Effector memory CD4-positive, alpha-beta T cell (primary cell): ENCODE measurements at places on chromosomes 5 and 9.

DNA sequence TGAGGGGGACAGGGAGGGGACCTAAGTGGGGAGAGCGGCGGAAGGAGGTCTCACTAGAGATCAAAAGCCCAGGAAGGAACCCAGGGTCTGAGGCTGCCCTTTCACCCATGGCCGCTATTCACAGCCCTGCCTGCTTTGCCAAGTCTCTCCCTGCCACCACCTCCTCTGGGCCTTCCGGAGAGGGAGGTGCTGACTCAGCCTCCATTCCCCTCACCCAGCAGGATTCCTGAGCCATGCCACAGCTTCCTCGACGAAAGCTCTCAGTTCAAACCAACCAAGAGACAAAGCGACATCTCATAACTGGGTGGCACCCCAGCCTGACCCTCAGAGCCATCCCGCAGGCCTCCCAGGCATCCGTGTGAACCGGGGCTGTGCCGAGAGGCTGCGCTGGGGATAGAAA, 36.7 kb downstream of the PAX5 start:
- H3K4me3 ChIP-seq: no peak overlapping the region
- H3K27me3 ChIP-seq: peaks cover 6% of the 10 kb centered on the region
- no peak overlapping the region for H3K27ac ChIP-seq
- H3K4me1 ChIP-seq: no peaks in the 10 kb centered on the region
- no peak for DNase-seq

- no peaks in the 10 kb centered on the region for H3K27me3 ChIP-seq
- no peak overlapping the region for H3K27ac ChIP-seq
- H3K4me3 ChIP-seq: no peak overlapping the region
- no peaks in the 10 kb centered on the region for H3K4me1 ChIP-seq
- DNase-seq: no peak
Measured at GRCh38 chr9:22683700-22684075, 237.1 kb downstream of the DMRTA1 start.

GRCh38 chr9:14314929-14315874, 1.3 kb upstream of the NFIB start:
- DNase-seq: no peak
- peaks cover 32% of the 10 kb centered on the region for H3K27me3 ChIP-seq
- peak overlapping the region; percentile 44 for H3K4me3 ChIP-seq

DNA sequence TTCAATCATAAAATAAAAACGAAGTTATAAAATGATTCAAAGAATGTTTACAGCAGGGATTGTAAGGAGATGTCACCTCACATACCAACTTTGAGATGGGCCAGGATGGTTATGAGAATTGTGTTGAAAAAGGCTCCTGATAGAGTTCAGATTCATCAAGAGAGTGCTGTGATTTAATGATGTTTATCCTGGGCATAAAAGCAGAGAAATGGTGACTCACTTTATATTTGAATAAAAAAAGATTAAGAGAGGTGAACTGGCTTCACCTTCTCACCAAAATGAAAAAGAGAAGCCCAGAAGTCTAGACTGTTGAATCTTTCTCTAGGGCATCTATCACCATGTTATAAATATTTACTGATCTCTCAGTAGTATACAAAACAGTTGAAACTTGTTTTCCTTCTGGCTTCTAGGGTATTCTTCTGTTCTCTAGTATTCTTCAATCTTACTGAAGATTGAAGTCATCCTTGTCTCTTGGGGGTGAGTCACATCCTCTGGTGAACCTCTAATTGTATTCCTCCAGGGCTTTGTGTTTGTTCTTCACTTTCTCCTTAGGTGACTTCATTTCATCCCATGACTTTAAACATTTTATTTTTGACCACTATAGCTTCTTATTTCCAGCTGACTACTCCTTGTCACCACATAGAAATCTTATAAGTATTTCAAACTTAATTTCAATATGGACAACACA, 1237.3 kb upstream of the C9orf72 start:
- H3K36me3 ChIP-seq: no peaks in the 10 kb centered on the region
- no peaks in the 10 kb centered on the region for H3K4me1 ChIP-seq
- DNase-seq: no peak
- no peak overlapping the region for H3K27ac ChIP-seq
- no peak overlapping the region for H3K4me3 ChIP-seq

GRCh38 chr5:112388074-112388473, 31.0 kb downstream of the EPB41L4A start:
- H3K4me1 ChIP-seq: no peaks in the 10 kb centered on the region
- no peak overlapping the region for H3K27ac ChIP-seq
- no peaks in the 10 kb centered on the region for H3K27me3 ChIP-seq
- H3K36me3 ChIP-seq: no peaks in the 10 kb centered on the region
- no peak for DNase-seq
- no peak overlapping the region for H3K4me3 ChIP-seq

GRCh38 chr9:104286187-104286586, 192.1 kb downstream of the SMC2 start:
- no peaks in the 10 kb centered on the region for H3K36me3 ChIP-seq
- DNase-seq: no peak
- H3K27ac ChIP-seq: no peak overlapping the region
- no peak overlapping the region for H3K4me3 ChIP-seq

- no peak overlapping the region for H3K27ac ChIP-seq
- no peak overlapping the region for H3K4me3 ChIP-seq
- H3K36me3 ChIP-seq: no peaks in the 10 kb centered on the region
- H3K27me3 ChIP-seq: peaks cover 4% of the 10 kb centered on the region
- no peak for DNase-seq
- no peaks in the 10 kb centered on the region for H3K4me1 ChIP-seq
Measured at GRCh38 chr9:27590651-27591050, 17.4 kb upstream of the C9orf72 start.

- peaks cover 13% of the 10 kb centered on the region for H3K27me3 ChIP-seq
- H3K4me3 ChIP-seq: no peak overlapping the region
- H3K4me1 ChIP-seq: no peaks in the 10 kb centered on the region
- no peak for DNase-seq
- no peaks in the 10 kb centered on the region for H3K36me3 ChIP-seq
Measured at GRCh38 chr9:124480621-124480981, 26.6 kb downstream of the NR5A1 start.

DNA sequence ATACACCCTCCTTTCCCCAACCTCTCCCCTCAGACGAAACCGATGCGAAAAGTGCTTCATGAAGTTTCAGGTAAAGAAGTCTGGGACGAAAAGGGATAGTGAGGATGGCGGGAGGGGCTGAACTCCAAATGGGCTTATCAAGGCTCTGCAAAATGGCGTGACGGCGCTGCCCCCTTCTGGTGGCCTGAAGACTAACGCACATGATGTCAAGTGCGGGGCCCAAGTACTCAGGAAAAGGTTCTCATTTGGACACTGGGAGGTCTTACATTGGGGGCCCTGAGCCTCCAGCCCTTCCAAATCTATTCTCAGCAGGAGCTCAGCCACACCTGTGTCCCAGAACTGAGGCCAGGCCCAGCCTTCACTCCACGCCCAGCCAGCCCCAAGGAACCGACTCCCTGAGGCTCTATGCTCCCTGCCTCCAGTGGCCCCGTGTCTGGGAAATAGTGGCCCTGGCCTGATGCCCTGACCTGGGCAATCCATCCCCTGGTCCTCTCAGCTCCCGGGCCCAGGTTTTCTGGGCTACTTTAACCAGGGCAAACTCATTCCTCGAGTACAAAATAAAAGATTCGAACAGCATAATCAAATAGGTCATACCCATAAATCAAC, 119.9 kb downstream of the KCNIP1 start:
- no peaks in the 10 kb centered on the region for H3K36me3 ChIP-seq
- H3K27ac ChIP-seq: no peak overlapping the region
- H3K4me3 ChIP-seq: no peak overlapping the region
- no peaks in the 10 kb centered on the region for H3K27me3 ChIP-seq
- no peaks in the 10 kb centered on the region for H3K4me1 ChIP-seq
- no peak for DNase-seq

- H3K4me1 ChIP-seq: no peaks in the 10 kb centered on the region
- no peaks in the 10 kb centered on the region for H3K36me3 ChIP-seq
- no peak overlapping the region for H3K4me3 ChIP-seq
- no peak for DNase-seq
- H3K27ac ChIP-seq: no peak overlapping the region
- no peaks in the 10 kb centered on the region for H3K27me3 ChIP-seq
Measured at GRCh38 chr5:50352382-50352781, 88.7 kb downstream of the EMB start.

DNA sequence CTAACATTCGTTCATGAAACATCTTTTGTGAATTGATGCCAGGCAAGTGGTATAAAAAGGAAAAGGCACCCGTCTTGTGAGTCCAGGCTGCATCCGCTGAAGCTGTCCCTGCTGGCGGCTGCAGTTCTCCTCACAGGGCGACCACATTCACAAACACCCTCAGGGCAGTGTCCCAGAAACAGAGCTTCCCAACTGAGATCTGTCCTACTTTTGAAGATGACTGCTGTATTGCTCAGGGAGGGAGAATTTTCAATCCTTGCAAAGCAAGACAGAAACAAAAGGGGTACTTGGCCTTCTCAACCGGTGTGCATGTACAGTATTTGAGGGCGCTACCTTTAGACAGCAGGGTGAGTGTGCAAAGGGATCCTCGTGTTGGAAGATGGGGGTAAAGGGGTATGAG, 316.1 kb downstream of the GADD45G start:
- no peak overlapping the region for H3K27ac ChIP-seq
- no peaks in the 10 kb centered on the region for H3K4me1 ChIP-seq
- no peaks in the 10 kb centered on the region for H3K36me3 ChIP-seq
- H3K4me3 ChIP-seq: no peak overlapping the region

DNA sequence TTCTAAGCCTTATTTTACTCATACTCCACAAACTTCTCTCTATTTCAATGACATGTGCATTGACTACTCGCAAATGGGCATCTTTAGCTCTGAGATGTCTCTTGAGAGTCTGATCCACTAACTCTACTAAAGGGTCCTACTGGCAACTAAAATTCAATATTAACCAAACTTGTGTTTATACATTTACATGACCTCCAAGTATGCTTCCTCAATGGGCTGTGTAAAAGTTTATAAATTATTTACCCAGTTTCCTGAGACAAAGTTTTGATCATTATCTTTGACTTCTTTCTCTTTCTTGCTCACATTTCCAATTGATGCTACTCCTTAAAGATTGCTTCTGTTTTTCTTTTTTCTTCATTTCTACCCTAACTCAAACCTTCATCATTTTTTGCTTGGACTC, 510.1 kb upstream of the DAB2 start:
- H3K27me3 ChIP-seq: no peaks in the 10 kb centered on the region
- H3K4me1 ChIP-seq: no peaks in the 10 kb centered on the region

- H3K4me3 ChIP-seq: no peak overlapping the region
- no peak for DNase-seq
- H3K4me1 ChIP-seq: no peaks in the 10 kb centered on the region
- no peaks in the 10 kb centered on the region for H3K36me3 ChIP-seq
- H3K27me3 ChIP-seq: no peaks in the 10 kb centered on the region
- H3K27ac ChIP-seq: no peak overlapping the region
Measured at GRCh38 chr5:170597872-170598271, 94.1 kb downstream of the KCNIP1 start.

- DNase-seq: no peak
- H3K36me3 ChIP-seq: peaks cover 19% of the 10 kb centered on the region
- no peak overlapping the region for H3K27ac ChIP-seq
- H3K4me3 ChIP-seq: no peak overlapping the region
Measured at GRCh38 chr5:36198281-36198680, 43.4 kb downstream of the NADK2 start.

GRCh38 chr5:169762338-169763095, 125.4 kb downstream of the DOCK2 start:
- H3K36me3 ChIP-seq: peaks cover 50% of the 10 kb centered on the region
- H3K27me3 ChIP-seq: no peaks in the 10 kb centered on the region
- no peak for DNase-seq
- no peak overlapping the region for H3K27ac ChIP-seq
- no peaks in the 10 kb centered on the region for H3K4me1 ChIP-seq

GRCh38 chr5:132422720-132423437, 53.4 kb downstream of the SLC22A5 start:
- no peak overlapping the region for H3K4me3 ChIP-seq
- peak overlapping the region; percentile 80 for H3K27ac ChIP-seq
- DNase-seq: no peak
- H3K4me1 ChIP-seq: peaks cover 88% of the 10 kb centered on the region
- H3K27me3 ChIP-seq: no peaks in the 10 kb centered on the region
- peaks cover 5% of the 10 kb centered on the region for H3K36me3 ChIP-seq

DNA sequence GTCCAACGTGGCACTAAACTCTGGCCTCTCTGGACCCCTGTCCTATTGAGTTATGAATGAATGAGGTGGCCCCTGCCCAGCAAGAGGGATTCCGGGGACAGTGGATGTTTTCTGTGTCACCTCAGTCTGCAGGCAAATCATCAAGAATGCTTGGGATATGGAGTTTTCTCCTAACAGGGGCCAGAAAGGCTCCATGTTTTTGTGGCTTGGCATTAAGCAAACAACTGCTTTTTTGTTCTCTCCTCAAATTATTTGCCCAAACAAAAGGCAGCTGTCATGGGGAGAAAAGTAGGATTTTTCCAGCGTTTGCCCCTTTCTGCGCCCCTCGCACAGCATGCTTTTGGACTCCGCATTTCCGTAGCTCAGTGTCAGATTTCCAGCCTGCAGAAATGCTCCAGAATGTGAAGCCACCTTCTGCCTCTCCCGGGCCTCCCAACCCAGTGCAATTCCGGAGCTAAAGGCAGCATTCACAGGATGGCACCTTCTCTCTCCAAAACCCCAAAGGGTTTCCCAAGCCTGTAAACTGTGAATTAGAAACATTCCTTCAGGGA, 553.3 kb downstream of the CCDC171 start:
- H3K4me3 ChIP-seq: no peak overlapping the region
- H3K27ac ChIP-seq: no peak overlapping the region

DNA sequence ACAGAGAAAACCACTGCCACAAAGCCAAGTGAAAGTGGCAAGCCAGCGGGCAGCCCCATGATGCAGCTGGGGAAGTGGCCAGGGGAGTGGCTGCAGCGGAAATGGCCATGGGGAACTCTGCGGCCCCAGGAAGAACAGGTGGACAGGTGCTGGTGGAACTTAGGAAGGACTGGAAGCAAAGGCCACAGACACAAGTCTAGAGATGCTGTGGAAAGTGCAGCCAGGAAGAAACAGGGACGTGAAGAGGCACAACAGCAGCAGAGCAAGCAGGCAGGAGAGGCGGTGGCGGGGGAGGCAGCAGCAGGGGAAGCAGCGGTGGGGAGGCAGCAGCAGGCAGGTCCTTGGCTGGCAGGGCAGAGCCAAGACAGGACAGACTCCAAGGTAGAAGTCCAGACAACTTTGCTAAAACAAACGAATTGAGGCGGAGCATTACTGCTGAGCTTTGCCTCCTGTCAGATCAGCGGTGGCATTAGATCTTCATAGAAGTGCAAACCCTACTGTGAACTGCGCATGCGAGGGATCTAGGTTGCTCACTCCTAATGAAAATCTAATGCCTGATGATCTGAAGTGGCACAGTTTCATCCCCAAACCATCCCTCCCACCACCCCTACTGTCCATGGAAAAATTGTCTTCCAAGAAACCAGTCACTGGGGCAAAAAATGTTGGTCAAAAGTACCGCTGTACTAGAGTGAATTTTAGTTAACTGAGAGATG, 11.8 kb downstream of the SURF6 start:
- H3K4me1 ChIP-seq: no peaks in the 10 kb centered on the region
- no peak overlapping the region for H3K27ac ChIP-seq
- no peak overlapping the region for H3K4me3 ChIP-seq
